Inflammatory macrophage treated with lipopolysaccharide for 4 hours (primary cell): ENCODE measurements at places on chromosomes 2 and 18.

DNA sequence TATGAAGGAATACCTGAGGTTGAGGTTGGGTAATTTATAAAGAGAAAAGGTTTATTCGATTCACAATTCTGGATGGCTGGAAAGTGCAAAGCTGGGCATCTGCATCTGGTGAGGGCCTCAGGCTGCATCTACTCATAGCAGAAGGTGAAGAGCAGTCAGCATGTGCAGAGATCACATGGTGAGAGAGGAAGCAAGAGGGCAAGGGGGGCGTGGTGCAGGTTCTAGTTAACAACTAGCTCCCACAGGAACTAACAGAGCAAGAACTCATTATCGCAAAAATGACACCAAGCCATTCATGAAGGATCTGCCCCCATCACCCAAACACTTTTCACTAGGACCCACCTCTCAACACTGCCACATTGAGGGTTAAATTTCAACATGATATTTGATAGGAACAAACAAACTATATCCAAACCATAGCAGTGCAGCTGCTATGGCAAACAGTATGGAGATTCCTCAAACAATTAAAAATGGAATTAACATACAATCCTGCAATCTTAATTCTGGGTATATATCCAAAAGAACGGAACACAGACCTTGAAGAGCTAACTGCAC lies 72.8 kb upstream of the LDLRAD4 start:
- no peak for DNase-seq

- no peak for DNase-seq
These were observed 118.9 kb upstream of the STON1 start for GRCh38 chr2:48411046-48411445.

- DNase-seq = peak; percentile 11
These were observed 59.6 kb upstream of the ACKR3 start for GRCh38 chr2:236510034-236510433.

DNA sequence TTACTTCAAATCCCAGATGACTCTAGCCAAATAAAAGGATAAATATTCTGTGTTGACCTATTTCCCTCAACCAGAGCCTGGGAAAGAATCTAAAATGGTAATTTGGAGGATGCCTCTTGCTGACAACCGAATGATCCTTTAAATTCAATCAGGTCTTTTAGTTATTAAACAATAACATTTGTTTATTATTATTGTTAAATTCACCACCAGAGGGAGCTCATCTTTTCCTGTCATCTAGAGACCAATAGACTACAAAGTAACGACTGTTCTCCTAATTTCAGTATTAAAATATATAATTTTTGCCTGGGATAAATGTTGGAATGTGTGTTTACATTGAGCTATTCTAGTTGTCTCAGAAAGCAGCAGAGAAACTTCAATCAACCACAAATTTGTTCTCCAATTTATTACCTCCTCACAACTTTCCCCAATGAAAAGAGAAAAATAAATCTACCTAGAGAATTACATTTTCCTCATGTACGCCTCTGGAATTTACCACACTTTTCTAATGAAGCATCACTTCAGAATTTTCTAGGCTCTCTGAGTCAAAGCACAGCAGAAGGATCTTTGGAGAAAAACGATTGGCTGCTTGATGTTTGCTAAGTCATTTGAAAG lies 142.7 kb downstream of the SCG2 start:
- DNase-seq = peak; percentile 54

GRCh38 chr2:69191634-69192033 lies 178.7 kb downstream of the ANTXR1 start:
- DNase-seq = no peak

- DNase-seq = no peak
These were observed 16.4 kb upstream of the CREG2 start for GRCh38 chr2:101403745-101404144.

DNA sequence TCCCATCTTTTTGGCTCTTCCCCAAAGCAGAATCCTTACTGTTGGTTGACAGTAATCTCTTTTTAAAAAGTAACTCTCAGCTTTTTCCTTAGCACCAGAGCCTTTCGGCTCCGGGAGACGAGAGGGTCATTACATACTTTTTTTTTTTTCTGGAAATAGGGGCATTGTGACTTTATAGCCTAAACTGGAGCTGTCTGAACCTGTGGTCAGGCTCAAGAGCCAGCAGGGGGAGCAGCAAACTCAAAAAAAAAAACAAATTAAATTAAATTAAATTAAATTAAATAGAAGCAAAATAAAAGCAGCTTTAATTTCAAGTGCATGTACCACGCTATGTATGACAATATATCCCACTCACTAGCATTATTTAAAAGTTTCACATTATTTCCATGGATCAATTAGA lies 156.6 kb downstream of the DTNA start:
- DNase-seq = no peak

DNA sequence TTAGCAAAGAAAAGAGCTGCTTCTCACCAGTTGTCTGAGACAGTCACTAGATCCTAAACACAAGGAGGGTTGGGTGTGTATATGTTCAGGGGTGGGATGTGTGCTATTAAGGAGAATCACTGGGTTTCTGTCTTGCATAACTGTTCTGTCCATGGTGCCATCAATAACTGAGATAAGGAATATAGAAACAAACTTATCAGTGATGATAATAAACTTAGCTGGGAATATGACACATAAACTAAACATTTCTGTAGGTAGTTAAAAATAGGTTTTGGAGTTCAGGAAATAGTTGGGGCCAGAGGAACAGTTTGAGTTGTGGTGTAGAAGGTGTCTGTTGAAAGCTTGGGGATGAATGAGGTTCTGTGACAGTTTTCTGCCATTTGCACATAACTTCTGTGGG lies 17.4 kb downstream of the NAPG start:
- DNase-seq = no peak

GRCh38 chr18:6145645-6146306 lies 250.5 kb upstream of the TMEM200C start:
- DNase-seq = no peak

DNA sequence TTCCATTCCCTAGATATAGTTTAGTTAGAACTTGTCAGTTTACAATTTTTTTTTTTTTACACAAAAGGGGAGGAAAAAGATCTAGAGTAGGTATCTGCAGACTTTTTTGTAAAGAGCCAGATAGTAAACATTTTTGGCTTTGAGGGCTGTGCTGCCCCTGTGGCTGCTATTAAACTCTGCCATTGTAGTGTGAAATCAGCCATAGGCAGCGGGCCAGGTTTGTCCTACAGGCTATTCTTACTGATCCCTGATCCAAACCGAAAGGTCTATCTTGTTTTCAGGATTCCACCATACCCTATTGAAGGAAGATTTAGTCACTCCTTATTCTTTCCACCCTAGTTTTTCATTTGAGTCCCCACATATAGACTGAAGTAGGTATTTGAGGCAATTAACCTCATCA lies 203.4 kb downstream of the RND3 start:
- no peak for DNase-seq

DNA sequence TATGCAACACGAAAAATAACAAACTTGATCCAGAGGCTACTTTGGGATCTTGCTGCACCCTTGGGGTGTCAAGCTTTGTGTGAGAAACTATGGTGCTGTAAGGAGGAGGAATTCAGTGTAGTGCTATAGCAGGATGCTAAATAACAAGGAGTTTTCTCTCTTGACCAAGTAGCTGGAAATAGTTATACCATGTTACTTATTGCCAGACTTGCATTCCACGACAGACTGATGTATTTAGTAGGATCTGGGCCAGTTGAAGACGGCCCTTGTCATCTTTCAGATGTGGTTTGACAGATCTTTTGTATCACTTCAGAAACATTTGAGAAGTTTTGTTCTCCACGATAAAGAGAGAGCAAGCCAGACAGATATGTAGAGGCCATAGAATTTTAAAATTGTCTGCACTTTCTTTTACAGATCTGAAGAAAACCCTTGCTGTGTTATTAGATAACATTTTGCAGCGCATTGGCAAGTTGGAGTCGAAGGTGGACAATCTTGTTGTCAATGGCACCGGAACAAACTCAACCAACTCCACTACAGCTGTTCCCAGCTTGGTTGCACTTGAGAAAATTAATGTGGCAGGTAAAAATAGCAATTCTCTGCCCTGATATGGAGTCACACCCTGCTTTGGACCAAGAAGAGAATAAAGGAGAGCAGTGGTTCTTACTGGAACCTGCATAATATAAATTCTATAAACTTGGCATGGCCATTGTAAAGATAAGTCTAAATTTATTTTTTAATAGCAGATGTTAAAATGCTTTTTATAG lies 16.3 kb downstream of the MGAT5 start:
- DNase-seq = no peak

DNA sequence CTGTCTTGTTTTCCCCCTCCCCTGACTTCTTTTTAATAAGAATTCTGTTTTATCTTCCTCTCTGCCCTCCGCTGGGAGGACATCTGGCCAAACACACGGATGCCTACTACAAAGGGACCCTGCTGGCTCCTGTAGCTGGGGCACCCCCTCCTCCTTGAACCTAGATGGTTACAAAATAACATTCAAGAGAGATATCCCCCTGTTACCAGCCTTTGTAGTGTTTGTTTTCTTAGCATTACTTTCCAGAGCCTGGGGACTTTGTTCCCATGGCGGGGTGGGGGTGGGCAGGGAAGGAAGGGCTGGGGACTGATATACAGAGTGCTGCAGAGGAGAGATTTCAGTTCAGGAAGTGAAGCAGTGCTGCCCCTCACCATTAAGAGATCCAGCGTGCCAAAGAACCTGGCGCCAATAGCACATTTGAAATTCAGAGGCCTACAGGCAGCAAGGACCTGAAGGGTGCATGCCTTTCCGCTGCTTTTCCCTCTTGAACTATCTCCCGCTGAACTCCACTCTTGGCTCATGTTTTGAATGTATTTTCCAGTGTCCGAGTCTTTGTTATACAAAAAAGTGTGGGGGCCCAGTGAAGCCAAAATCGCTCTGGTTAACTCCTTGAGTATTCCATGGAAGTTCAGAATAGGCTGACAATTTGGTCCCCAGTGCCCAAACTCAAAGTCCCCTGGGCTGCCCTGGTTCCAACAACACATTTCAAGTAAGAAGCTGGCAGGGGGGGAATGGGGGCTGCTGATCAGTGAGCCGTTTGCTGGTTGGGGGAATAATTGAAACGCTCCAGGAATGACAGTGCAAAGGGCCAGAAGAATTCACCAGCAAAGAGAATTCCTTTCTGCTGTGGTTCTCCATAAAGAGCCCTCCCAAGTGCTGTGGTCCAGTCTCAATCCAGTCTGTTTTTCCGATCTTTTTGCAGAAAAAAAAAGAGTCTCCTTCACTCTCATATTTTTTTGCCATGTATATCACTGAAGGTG lies 94.8 kb upstream of the THOC1 start:
- DNase-seq = no peak
